ENCODE measurements at places on chromosomes 3 and 15.

DNA sequence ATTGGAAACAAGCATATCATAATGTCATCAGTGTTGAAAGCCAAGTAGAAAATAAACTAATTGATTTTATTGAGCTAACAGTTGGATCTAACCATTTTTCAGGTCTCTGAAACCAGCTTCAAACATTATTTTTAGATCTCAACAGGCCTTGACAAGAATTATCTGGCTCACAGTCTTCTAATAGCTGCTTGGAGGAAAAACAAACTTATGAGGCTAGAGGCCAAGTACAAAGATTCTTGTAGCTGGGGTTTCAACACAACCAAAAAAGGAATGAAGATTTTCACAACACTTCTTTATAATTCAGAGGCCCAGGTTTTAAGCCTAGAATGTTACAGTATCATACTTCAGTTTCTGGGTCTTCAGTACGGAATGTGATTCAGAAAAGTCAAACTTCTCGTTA is 3.7 kb downstream of the SETMAR start:
- no peak for DNase-seq

- DNase-seq: no peak
These were observed 270.6 kb upstream of the DPPA4 start for GRCh38 chr3:109607897-109608296.

DNA sequence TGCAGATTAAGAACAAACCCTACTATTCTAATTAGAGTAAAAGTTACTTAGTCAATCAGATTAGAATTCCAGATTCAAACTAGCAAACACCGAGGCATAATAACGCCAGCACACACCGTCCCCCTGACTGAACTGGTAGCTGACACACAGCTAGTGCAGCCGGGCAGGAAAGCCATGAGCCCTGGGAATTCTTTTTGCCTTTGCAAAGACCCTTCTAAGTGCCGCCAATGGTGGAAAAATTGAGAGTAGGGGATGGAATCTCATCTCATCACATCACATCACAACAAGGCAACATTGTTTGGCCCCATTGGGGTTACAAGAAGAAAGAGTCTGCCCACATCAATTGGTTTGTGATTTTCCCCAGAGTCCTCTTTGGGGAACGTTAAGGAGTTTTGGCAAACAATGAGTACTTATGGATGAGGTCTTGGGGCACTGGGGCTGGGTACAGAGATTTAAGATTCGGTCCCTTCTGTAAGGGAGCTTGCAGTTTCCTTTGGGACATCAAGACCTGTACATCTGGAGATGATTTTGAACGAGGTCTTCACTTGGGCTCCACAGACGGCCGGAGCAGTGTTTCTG is 120.4 kb upstream of the MEF2A start:
- no peak for DNase-seq

DNA sequence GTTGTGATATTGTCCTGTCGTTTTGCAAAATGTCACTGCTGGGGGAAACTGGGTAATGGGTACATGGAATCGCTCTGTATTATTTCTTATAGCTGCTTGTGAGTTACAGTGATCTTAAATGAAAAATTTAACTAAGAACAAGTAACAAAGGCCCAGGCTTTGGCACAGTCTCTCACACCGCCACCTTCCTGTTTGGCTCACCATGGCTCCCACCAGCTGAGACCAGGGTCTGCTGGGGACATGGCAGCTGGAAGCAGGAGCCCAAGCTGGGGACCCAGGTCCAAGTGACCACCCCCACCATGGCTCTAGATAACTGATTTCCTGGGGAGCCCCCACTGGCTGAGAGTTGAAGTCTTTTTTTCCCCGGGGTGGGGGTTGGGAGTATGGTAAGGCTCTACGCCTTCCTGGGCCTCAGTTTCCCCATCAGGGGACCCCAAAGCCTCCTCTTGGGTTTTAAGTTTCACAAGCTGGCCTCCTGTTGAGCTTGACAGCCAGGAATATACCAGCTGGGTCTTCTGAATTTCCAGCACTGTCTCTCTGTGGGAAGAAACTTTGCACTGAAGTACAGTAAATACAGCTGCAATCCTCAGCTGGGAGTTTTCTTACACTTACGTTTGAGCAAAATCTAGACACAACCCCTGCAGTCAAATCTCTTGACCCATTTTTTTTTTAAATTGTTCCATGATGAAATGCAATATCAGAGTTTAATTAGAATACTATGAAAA is 26.1 kb downstream of the ABTB1 start:
- no peak for DNase-seq

DNA sequence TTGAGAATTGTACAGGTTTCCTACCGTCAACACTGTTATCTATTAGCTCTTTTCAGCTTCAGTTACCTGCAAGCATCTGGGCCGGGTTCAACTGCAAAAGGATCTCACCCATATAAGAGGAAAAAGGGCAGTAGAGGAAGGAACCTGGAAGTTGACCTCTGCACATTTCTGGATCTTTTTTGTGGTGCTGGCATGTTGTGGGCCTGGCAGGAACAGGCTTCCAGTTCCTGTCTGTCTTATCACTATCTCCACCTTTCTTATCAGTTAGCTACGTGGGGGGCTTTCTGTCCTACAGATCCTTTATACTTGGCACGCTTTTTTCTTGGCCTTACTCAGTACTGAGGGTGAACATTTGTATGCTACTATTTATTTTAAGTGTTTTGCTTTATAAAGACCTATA is 42.2 kb upstream of the TJP1 start:
- DNase-seq: no peak

DNA sequence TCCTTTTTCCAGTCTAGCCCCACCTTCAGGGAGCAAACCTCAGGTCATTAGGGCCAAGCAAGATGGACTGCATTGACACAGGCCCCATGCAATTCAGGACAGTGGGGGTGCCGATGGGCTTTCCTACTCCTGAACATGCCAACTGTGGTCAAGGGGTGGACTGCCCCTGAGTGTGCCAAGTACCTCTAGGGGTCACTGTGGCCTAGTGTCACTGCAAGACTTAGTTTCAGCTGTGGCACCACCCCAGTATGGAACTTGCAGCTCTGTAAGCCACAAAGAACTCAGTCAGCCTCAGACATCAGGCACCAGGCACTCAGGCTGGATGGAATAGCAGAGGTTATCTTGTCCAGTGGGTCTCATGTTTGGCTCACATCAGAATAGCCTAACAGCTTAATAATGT is 32.3 kb downstream of the EXOG start:
- DNase-seq: peak; percentile 48

DNA sequence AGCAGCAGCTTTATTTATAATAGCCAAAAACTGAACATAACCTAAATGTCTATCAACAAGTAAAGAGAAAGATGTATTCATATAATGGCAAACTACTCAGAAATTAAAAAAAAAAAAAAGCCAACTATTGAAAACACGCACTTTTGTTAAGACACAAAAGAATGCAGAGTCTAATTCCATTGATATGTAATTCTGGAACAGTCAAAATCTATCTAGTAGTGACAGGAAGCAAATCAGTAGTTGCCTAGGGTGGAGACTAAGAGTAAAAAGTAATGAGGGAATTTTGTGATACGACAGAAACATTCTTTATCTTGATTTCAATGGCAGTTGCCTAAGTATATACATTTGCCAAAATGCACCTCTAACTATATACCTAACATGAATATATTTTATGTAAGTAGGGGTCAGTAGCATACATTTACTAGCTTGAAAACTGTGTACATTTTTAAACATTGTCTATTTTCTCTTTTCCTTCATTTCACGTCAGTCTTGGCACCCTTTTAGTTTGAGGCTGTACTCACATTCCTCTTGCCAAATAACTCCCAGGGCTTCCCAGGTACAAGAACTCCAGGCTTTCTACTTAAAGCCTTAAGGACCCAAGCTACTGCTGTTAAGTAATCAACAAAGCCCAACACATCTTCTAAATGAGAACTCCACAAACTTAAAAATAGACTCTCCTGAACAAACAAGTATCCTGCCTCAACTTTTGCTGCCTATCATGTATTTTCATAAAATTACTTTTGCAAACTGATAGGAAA is 54.7 kb downstream of the ADAM10 start:
- DNase-seq: no peak

DNA sequence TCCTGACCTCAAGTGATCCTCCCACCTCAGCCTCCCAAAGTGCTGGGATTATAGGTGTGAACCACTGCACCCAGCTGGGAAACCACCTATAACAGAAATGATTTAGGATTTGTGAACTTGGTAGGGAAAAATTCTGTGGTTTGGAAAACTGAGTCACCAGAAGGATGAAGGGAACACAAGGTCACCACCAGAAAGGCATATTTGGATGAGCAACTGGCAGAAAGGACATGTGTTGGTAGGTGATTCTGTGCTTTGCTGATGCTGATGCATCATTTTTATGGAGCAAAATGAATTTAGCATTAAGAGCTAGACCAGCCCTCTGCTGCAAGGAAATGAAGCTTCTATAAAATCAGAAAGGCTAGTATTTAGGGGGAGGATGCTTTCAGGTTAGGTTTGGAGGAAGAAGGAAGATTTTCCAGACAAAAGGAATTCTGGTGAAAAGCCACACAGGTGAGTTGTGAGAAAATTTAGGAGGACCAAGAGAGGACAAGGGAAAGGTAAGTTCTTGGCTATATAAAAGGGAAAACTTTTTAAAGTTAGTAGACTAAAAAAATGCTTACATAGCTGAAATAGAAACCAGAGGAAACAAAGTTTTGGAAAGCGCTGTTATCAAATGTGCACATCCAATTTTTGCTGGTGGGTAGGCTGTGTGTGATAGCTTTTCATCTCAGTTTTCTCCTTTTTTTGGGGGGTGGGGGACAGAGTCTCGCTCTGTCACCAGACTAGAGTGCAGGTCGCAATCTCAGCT is 3.6 kb downstream of the PXK start:
- DNase-seq: no peak

- no peak for DNase-seq
These were observed 859.4 kb upstream of the NR2F2 start for GRCh38 chr15:95470997-95471689.

- DNase-seq: no peak
These were observed 146.1 kb downstream of the UACA start for GRCh38 chr15:70617076-70617910.

DNA sequence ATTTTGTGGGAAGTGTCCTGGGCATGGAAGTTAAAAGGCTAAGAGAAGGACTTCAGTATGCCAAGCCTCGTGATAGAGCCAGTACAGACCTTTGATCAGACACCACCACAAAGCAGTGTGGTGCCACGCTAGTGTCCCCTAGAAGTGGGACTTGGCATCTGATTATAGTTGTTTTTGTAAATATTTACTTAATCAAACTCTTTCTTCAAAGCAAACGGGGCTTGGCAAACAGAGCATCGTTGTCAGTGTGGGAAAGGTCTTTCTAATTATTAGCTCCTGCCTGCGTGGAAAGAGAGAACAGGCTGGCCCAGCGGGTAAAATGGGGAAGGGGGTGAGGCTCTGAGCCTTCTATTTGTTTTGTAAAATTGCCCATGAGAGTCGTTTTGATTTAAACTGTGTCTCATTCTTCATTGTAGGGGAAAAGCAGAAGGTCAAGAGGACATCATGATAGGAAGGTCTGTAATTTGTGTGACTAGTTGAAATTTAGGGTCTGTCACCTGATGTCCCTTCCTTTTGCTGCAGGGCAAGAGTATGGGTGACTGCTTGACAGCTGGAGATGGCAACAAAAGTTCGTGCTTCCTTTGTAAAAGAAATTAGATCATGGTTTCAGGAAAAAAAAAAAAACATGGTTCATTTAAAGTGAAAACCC is 105.0 kb downstream of the IQCH start:
- no peak for DNase-seq

GRCh38 chr15:87033056-87033455 is 953.4 kb downstream of the AGBL1 start:
- peak; percentile 42 for DNase-seq

- no peak for DNase-seq
These were observed 36.3 kb downstream of the PRICKLE2 start for GRCh38 chr3:64188810-64189560.

GRCh38 chr3:69212411-69213160 is 90.2 kb upstream of the LMOD3 start:
- DNase-seq: no peak

DNA sequence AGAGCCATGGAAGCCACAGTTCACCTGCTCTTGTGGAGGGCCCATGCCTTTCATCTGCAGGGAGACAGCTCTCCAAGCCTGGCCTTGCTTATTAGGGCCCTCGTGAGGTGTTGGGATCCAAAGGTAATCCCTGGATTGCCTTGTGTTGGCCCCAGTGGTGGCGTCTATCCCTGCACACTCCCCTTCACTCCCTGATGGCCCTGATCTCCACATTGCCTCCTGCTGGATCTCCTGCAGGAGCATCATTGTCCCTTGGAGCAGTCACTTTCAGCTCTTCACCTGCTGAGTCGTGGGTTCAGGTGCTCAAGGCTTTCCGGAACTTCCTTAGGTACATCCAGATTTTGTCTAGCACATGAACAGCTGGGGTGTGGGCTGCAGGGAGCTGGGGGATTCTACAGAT is 7.0 kb downstream of the PPCDC start:
- DNase-seq: no peak

DNA sequence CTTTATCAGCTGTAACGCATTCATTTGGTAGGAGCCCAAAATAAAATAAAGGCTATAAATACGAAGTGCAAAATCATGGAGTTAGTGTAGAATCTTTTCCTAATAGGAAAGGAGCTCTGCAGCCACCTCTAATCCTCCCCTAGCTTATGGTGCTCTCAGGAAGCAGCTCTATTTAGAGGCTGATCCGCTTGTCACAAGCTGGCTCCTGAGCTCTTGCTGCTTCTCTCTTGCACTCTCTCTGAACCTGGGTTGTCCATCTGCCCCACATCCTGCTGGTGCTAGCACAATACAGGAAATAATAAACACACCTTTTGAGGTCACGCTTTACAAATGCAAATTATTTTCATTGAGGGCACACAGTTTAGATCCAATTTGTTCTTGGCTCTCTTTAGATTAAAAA is 37.3 kb upstream of the BFSP2 start:
- DNase-seq: no peak

DNA sequence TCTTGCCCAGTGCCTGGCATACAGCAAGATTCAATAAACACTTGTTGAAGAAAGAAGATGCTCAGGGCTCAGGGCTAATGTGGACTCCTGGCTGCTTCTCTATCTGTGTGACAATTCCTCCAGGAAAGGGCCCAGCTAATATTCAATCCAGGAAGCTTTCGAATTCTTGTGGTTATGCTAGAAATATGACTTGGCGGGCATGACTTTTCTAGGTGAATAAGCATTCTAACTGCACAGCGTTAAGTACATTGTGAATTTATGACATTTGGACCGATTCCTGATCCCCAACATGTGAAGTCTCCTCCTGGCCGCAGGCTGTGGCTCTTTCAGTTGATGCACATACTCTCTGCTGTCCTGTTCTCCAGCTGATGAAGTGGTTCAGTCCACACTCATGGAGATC is 117.0 kb downstream of the IMPG2 start:
- DNase-seq: no peak

DNA sequence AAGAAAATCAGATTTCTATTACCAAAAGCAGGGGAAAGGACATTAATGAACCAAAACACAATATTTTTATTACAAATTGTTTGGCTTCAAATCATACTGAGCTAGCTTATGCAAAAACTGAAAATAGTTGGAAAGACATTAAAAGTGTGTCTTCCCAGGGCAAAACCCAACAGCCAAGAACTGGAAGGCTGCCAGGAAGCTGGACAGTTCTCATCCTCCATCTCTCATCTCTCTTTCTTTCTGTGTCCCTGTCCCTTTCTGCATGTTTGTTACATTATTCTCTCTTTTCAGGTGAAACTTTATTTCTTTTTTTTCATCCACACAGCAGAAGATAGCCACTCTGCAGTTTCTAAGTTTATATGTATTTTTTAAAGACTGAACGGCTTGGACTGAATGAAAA is 41.1 kb upstream of the SNTN start:
- DNase-seq: no peak

GRCh38 chr15:54481819-54482218 is 503.6 kb downstream of the UNC13C start:
- DNase-seq: no peak

GRCh38 chr3:6785726-6786125 is 75.2 kb upstream of the GRM7 start:
- no peak for DNase-seq

Measured in Karpas-422 (cell line).